Activated CD8-positive, alpha-beta memory T cell treated with anti-CD3 and anti-CD28 coated beads, Interleukin-2, amount 50 U/mL, for 48 hours (primary cell): ENCODE measurements at places on chromosomes 1 and 21.
A peak's percentile ranks its signal among the peaks of the same experiment; 100 is the strongest.

DNA sequence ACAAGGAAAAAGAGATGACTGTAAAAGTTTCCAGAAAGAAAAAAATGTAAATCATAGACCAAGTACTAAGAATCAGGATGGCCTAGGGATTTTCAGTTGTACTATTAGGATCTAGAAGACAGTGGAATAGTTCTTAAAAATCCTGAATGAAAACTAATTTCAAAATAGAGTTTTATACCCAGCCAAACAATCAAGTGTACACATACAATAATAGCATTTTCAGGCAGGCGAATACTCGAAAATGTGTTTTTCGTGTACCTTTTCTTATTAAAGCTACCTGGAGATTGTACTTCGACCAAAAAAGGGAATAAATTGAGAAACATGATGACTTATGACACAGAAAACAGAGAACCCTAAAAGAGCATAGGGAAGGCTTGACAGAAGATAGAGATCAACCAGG, 118.6 kb downstream of the SDCCAG8 start:
- DNase-seq = no peak

- DNase-seq = no peak
These were observed 96.5 kb upstream of the CD34 start for GRCh38 chr1:208007319-208007937.

- DNase-seq = peak; percentile 92
These were observed at the start of gene TP53BP2 for GRCh38 chr1:223845810-223846682. TP53BP2 (minus strand) TSS chr1:223845947; CDS start chr1:223845680, 267 bp downstream.

- no peak for DNase-seq
These were observed 51.1 kb downstream of the DOP1B start for GRCh38 chr21:36207577-36208320.

DNA sequence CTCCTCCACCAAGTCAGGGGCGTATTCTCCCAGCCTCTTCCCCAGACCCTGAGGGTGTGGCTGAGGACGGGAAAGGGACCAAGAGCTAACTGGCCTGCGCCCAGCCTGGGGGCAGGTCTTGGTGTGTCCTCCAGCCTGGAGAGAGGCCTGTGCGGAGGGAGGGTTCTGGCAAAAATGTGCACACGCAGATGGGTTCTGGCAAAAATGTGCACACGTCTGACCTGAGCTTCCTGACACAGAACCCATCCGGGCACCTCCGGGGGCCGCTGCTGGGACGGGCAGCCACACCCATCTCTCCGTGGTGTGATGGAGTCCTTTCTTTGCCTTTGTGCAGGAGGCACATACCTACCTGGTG, 23.1 kb upstream of the PKP1 start:
- no peak for DNase-seq

DNA sequence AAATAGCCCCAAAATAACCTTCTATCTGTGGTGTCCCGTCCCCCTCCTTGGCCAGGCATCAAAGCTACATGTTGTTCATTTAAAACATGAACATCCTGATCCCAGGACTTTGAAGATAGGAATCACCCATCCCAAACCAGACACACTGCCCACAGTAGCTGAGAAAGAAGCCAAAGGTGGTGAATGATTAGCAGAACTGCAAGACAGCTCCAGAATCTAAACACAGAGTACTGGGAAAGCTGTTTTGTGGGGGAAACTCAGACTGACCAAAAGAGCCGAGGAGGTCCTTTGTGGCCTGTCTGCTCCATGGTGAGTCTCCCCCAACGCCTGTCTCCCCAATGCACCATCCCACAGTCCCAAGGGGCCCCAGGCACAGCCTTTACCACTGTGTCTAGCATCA, 7.3 kb upstream of the TEDDM1 start:
- DNase-seq = no peak

- DNase-seq = no peak
These were observed 62.3 kb upstream of the ADARB1 start for GRCh38 chr21:45011911-45012661.

GRCh38 chr1:181208083-181208482, 119.6 kb downstream of the IER5 start:
- DNase-seq = no peak

GRCh38 chr1:37556712-37557196, at the start of gene DNALI1:
DNALI1 (plus strand) TSS chr1:37556940; CDS start chr1:37556995, 55 bp downstream.
- peak; percentile 71 for DNase-seq

DNA sequence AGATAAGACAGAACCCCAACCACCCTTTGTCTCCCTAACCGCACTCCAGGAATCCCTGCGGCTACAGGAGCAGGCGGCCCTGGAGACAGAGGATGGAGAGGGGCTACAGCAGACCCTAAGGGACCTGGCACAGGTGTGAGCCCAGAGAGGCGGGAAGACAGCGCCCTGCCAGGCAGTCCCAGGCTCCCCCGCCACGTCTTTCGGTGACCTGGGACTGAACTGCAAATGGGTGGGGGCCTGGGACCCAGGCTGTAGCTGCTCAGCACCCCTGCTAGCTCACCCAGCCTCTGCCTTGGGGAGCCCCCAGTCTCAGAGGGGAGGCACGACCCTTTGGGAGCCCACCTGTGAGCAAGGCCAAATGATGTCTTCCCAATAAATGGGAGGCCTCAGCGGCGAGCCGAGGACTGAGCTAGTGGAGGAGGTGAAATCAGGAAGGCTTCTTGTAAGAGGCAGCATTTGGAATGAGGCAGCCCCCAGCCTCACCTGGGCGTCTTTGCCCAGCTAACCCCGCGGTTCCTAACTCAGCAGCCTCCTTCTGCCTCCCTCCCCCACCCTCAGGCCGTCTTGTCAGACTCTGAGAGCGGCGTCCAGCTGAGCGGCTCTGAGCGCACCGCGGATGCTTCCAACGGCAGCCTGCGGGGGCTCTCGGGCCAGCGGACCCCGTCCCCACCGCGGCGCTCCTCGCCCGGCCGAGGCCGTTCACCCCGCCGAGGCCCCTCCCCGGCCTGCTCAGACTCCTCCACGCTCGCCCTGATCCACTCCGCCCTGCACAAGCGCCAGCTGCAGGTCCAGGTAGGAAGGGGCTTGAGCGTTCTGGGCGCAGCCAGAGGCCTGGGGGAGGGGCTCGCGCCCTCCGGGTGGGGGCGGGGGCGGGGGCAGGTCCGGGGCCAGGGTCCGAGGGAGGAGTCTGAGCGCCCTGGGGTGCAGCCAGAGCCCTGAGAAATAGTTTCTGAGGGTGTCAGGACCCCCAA, 16.9 kb downstream of the CROCC start:
- DNase-seq = no peak

GRCh38 chr1:26728645-26729044, 32.8 kb downstream of the ARID1A start:
- no peak for DNase-seq

DNA sequence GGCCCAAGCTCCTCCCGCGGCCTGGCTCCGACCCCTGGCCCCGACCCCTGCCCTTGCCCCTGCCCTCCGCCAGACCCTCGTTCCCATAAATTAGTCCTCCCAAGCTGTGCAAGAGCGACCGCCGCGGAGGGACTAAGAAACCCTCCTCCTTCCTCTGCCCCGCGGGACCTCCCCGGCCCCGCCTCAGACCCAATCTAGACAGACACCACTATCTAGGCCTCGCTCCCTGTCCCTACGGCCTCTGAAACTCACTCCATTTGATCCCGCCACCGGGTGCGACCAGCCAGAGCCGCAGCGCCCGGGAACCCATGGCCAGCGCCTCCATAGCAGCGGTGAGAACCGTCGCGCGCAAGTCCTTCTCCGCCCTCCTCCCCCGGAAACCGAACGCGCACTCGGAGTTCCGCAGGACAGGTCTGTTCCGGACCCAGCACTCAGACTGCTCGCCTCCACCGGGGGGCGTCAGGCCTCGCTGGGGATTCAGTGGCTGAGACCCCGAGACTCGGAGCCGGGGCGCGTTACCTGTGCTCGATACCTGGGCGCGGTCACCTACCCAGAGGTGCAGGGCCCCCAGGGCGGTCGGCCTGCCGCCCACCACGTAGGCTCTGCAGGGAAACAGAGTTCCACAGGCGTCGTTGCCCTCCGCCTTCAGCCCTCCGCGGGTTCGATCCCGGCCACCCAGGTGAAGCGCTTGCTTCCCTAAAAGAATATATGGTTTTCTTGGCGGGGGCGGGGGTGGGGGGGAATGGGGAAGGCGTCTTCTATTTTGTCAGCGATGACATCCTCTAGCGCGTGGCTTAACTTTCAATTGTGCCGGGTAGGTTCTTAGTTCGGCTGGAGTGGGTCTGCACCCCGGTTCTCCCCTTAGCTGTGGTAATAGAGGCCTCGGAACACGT, at the start of gene MRPL39:
TSS of gene MRPL39 (minus strand) at position 331 of the 893 bp plus-strand sequence. CDS start at position 325, 6 bp downstream.
- peak; percentile 93 for DNase-seq

- DNase-seq = no peak
These were observed 3.5 kb downstream of the TIE1 start for GRCh38 chr1:43304314-43304681.

DNA sequence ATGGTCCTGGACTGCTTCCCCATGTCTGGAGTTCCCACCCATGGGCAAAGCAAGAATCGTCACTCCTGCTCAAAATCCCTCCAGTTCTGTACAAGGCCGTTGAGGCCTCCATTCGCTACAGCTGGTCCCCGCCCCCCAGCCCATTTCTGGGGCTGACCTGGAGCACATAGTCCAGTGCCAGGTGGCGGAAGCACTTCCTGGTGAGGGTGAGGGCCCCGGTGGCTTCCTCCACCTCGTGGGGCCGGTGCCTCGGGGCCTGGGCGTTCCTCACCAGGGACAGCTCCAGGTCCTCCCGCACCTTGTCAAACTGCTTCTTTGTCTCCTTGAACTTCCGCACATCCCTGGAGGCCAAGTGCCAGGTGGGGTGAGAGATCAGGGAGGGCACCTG, 7.4 kb downstream of the ACAP3 start:
- no peak for DNase-seq

DNA sequence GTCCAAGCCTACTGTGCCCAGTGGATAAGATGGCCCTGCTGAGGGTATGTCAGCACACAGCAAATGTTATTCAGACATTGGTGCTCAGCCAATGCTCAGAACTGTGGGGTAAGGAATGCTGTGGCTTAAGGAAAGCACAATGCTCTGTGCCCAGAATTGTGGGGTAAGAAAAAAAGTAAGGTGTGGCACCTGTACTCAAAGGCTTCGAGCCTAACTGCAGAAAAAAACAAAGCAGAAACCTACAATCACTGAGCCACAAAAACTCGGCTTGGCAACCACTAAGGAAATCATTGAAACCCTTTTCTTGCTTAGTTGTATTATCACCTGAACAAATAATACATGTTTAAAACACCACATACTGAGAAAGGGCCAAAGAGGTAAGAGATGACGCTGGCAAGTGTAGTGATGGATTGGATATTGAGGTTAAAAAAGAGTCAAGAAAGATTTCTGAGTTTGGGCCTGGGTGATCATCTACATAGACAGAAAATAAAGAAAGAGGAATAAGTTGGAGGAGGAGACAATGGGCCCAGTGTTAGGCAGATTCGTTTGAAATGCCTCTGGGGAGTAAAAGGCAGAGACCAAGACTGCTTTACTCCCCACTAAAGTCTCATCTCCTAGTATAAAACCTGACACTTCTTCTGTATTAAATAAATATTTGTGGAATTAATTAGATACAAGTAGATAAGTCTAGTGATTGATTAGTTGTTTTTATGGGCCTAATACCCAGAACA, 25.9 kb upstream of the ATP1A1 start:
- no peak for DNase-seq

GRCh38 chr1:154483941-154484803, 17.8 kb upstream of the TDRD10 start:
- DNase-seq = no peak

DNA sequence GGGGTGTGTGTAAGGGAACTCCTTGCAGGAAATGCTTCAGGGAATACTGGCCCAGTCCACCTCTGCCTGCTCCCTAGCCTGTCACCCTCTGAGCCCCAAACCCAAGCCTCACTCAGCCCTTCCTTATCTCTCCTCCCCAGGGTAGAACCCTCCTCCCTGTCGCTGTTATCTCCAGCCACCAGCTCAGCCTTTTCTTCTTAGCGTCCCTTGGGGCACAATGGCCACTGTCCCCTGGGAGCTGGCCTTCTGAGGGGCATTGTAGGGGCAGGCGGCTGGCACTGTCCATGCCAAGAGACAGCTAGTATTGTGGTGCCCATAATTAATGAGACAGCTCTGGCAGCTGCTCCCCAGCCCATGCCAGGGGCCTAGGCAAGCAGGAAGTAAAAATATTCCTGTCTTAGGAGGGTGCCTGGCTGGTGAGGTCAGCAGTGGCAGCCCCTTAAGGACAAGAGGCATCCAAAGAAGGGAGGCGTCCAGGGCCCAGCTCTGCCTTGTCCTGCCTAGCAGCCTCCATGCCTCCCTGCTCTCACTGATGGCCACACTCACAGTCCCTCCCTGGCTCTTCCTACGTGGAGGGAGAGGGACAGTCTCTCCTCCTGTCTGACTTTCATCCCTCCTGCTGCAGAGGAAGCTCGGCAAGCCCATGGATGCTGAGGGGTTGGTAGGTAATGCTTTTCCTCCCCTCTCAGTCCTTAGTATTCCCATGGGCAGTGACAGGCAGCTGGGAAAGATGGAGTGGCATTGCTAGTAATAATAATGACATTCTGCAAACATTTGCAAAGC, 37.5 kb downstream of the KCNQ4 start:
- DNase-seq = no peak

- DNase-seq = no peak
These were observed 142.6 kb downstream of the SMYD3 start for GRCh38 chr1:246364415-246364941.

GRCh38 chr1:172117800-172118199, 276.5 kb downstream of the DNM3 start:
- DNase-seq = no peak

GRCh38 chr1:155184835-155185782, 11.5 kb downstream of the TRIM46 start:
- DNase-seq = no peak

GRCh38 chr1:87800006-87800405, 471.3 kb downstream of the LMO4 start:
- DNase-seq = no peak

DNA sequence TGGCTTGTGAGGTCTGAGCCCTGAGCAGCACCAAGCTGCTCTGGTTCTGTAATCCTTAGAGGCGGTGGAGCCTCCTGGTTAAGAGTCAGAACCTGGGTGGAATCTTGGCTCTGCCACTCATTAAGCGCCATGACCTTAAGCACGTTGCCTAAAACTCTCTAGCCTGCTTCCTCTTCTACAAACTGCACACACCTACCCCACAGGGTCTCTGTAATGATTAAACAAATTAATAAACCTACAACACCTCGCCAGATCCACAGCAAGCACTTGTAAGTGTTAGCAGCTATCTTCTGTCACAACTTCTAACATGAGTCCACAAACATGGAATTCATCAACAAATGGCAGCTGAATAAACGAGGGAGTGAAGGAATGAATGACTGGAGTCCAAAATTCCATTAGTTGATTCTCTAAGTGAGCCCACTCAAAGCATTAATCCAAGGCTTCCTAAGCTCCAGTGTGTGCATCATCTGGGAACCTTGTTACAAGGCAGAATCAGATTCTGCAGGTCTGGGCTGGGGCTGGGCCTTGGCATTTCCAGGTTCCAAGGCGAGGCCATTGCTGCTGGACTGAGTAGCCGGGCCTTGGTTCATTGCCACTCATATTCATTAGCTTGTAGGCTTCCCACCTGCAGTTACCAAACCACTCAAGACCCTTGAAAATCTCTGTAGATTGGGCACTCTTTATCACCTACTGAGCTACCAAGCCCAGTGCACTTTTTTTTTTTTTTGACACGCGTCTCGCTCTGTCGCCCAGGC, 168.6 kb downstream of the HIVEP3 start:
- no peak for DNase-seq
